RPMI7951 (cell line): ENCODE measurements at places on chromosomes 1 and 21.

GRCh38 chr21:42566524-42567213 lies 53.0 kb downstream of the SLC37A1 start:
- no peak for DNase-seq

DNA sequence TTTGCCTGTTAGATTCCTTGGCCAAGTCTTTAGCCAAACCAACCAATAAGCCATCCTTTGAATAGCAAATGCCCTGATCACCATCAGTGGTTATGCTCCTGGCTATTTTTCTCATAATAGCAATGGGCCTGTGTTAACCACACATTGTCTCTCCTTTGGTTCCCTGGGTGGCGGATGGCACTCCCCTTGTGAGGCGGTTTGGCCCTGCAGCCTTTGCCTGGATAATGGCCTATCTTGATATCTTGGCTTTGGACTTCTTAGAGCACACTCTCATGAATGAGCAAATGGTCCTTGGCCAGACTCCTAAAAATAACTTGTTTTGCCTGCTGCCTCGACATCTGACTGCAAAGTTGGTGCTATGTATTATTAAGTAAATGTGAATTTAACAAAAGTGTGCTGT lies 22.4 kb upstream of the ZBTB18 start:
- DNase-seq: peak; percentile 73

GRCh38 chr1:209364716-209365115 lies 218.8 kb upstream of the CAMK1G start:
- no peak for DNase-seq

DNA sequence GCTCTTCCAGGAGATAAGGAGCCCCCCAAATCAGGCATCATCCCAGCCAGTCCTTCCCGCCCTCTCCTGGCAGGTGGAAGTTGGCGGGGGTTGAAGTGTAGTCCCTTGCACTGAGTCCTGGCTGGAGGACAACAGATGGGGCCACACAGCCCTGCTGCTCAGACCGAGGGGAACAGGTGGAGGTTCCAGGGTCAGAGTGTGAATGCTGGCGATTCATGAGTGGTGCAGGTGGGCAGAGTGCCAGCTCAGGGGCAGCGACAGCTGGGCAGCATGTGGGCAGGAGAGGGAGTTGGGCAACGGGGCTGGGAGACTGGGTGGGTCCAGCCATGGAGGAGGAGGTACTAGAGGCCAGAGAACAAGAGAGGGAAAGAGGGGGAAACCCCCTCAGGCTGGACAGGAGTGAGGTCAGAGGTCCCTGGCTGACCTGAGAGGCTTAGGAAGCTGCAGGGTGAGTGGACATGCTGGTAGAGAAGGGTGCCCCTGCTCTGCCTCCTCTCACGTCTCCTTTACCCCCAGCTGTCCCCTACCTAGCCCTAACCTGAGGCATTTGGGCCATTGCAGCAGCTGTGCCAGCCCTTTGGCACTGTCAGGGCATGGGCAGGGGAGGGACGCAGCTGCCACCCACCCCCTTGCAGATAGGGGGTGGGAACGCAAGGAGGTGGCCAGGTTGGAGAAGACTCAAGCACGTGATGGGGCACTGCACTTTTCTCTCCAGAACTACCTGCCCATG lies 11.3 kb upstream of the ADORA1 start:
- no peak for DNase-seq

GRCh38 chr1:26290882-26291261 lies 11.0 kb downstream of the SH3BGRL3 start:
- DNase-seq: no peak

GRCh38 chr1:89939059-89939570 lies 55.8 kb upstream of the ZNF326 start:
- peak; percentile 32 for DNase-seq

DNA sequence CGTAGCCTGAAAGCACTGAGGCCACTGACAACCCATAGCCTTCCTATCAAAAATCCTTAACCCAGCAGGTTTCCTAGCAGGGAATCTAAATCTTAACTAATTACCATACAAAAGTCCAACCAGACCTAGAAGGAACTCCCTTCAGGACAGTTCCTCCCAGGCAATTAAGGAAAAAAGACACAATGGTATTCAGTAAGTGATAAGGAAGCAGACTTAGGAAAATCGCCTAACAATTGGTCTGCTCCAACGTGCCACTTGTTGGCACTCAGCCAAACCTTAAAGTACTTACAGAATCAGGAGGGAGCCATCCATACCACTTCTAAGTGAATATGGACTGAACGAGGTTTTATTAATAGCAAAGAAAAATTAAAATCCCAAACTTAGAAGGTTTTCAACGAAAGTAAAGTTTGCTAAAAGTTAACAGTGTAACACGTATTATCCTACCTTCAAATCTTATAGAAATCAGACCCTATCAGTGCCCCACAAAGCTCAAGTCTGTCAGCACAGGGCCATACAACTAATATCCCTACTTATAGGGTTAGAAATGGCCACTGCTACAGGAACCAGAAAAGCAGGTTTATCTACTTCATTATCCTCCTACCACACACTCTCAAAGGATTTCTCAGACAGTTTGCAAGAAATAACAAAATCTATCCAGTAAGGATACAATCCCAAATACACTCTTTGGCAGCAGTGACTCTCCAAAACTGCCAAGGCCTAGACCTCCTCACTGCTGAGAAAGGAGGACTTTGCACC lies 29.0 kb downstream of the SPATA6 start:
- DNase-seq: no peak

DNA sequence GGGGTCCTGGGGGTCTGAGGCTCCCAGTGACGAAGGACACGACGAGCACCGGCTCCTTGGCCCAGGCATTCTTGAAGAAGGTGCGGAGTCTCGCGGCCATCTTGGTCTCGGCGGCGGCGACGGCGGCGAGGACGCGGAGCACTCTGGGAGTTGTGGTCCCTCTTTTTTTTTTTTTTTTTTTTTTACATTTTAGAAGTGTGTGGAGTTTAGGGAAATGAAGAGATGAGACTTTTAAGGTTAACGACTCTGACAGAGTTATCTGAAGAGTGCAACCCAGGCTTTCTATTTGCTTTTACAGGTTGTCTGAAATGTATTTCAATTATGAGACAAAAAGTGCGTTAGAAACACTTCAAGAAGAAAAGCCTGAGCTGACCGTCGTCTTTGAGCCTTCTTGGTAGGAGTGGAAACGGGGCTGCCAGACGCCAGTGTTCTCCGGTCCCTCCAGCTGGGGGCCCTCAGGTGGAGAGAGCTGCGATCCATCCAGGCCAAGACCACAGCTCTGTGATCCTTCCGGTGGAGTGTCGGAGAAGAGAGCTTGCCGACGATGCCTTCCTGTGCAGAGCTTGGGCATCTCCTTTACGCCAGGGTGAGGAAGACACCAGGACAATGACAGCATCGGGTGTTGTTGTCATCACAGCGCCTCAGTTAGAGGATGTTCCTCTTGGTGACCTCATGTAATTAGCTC lies 9.7 kb downstream of the OR2B11 start:
- peak; percentile 51 for DNase-seq

DNA sequence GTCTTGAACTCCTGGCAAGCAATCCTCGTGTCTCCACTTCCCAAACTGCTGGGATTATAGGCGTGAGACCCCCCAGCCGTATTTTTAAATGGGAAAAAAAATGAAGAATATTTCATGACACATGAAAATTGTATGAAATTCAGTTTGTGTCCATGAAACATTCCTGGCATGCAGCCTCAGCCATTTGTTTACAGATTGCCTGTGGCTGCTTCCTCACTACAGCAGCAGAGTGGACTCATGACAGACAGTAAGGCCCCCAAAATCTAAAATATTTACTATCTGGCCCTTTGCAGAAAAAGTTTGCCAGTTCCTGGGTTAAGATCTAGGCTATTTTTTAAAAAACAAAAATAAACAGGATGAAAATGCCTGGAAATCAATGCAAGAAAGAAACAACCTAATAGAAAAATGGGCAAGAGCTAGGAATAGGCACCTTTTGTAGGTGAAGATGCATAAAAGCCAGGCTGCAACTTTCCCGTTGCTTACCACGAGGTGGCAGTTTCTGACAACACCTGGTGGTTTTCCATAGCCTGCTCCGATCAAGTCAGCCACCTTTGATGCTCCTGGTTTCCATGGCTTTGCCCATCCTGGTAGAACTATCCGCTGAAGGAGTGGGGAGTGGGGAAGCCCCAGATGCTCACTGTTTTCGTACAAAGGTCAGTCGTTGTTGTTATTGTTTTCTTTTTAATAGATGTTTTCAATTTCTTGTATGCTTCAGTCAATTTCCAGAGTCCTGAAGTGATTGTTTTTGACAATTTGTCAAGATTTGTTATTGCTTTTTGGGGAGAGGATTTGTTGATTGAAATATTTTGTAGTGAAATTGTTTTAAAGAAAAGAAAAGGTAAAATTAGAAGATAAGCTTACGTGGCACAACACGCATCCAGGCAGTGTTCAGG lies 24.3 kb downstream of the UBE2Q1 start:
- peak; percentile 16 for DNase-seq

GRCh38 chr1:103790172-103790571 lies 40.5 kb downstream of the AMY1C start:
- DNase-seq: no peak
